ENCODE measurements at places on chromosomes 16 and 17. TPM values are rescaled to one million over a fixed set of nuclear protein-coding genes. Genes with fewer than 3 reads are reported as not detected.

DNA sequence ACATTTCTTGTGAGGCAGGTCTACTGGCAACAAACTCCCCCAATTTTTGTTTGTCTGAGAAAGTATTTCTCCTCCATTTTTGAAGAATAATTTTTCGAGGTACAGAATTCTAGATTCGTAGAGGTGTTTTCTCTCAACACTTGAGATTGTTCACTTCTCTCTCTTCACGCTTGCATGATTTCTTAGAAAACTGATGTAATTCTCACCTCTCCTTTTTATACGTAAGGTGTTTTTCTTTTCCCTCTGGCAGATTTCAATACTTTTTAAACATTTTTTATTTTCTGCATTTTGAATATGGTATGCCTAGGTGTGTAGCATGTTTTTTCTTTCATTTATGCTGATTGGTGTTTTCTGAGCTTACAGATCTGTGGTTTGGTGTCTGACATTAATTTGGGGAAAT, 201.5 kb upstream of the AXIN2 start:
- no peak for DNase-seq

DNA sequence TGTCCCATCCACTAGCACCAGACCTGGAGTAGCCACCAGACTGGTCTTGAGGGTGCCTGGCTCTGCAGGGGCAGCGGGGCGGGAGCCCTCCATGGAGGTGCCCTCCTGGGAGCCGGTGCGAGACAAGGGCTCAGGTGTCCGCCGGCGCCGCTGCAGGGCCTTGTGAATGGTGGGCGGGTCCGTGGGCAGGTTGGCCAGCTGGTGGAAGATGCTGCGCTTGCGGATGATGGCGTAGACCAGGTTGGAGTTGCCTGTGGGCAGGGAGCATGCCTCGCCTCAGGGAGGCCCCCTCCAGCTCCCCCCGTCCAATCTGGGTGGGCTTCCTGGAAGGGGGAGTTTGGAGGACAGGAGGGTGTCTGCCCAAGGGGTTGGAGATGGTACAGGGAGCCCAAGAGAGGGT, 18.4 kb downstream of the OTOP3 start:
- DNase-seq: no peak

Gene CYTH1
- 32.1 TPM for total RNA-seq

Gene CUEDC1
- total RNA-seq: 2.6 TPM

DNA sequence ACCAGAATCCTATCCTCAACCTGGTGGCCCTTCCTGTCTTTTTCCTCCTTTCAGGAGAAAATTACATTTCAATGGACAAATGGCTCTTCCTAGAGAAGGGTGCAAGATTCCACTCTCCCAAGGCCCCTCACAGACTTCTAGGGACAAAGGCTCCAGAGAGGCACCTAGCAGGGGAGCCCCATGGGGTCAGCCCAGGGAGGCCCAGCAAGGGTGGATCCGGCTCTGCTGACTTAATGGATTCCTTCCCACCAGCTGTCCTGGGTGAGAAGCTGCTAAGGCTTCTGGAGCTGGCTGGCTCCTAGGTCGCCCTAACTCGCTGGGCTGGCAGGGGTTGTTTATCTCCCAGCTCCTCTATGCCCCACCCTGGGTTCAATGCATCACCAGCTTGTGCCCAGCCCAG, 152.4 kb downstream of the ZNF423 start:
- no peak for DNase-seq

Gene MYH13
- total RNA-seq: not detected

GRCh38 chr17:30952638-30953393, 18.0 kb upstream of the RNF135 start:
- no peak for DNase-seq

DNA sequence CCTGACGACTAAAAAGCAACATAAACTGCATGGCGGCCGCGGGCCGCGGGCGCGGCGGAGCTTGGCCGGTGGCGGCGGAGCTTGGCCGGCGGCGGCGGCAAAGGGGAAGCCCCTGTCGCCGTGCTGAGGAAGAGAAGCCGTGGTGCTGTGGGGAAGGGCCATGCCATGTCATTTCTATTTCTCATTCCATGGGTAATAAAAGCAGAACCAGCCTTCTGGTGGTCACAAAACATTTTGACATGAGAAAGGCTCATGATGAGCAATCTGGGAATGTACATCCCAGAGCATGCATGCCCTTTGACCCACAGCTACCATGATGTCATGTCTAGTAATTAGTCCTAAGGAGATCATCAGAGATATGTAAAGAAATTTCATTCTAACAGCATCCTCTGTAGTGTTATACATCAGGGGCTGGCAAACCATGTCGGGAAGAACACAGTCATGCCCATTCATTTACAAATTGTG, 23.9 kb upstream of the HEATR6 start:
- no peak for DNase-seq

DNA sequence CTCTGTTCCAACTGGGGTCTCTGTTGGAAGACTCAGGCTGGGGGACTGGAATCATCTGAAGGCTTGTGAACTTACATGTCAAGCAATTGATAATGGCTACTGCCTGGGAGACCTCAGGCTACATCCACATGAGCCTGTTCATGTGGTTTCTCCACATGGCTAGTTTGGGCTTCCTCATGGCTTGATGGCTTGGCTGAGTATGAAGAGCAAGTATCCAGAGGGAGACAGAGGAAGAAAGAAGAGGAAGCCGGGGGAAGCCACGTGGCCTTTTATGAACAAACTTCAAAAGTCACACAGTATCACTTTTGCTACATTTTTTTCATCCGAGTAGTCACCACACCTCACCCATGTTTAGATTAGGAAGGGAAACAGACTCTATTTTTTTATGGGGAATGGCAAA, 158.9 kb downstream of the TRIM37 start:
- no peak for DNase-seq

DNA sequence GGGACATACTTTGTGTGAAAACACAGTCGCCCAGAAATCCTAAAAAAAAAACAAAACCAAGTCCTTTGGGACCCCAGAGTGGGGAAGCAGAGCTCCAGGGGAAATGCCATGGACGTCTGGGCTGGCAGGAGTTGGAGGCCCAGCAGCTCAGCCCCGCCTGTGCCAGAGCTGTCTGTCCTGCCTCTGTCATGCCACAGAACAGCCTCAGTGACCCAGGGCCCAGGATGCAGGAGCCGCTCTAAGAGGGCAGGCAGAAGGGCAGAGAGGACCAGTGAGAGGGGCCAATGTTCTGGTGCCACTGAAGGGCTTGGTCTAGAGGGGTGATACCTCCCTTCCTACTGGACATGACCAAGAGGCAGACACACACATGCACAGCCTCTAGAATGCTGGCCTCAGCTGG, 166.2 kb downstream of the C16orf78 start:
- DNase-seq: no peak

- DNase-seq: no peak
Measured at GRCh38 chr17:41651625-41652460, 27.5 kb upstream of the KRT17 start.

GRCh38 chr17:39236981-39237441, 11.3 kb upstream of the STAC2 start:
- DNase-seq: no peak

- DNase-seq: no peak
Measured at GRCh38 chr17:78396441-78397337, 18.2 kb downstream of the PGS1 start.

Gene PMM2
- 6.8 TPM for total RNA-seq

Gene CEP112
- 4.9 TPM for total RNA-seq

DNA sequence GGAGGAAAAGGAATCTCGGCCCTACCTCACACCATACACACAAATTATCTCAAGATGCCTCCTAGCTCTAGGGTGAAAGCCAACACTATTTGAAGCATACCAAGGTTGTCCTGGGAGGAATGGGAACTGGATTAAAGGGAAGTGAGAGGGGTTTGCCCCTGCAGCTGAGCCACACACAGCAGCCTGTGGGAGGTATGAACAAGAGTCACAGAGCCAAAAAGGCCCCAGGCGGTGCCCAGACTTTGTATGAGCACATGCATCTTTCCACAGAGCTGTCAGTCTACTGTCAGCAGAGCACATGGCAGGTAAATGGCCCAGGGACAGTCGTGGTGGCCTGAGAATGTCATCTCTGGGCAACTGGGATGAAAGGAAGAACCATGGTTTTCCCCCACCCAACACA, 31.0 kb upstream of the RCVRN start:
- DNase-seq: no peak

Gene SLC6A4
- total RNA-seq: 0.70 TPM

- DNase-seq: no peak
Measured at GRCh38 chr17:61869138-61869537, 5.8 kb upstream of the BRIP1 start.

DNA sequence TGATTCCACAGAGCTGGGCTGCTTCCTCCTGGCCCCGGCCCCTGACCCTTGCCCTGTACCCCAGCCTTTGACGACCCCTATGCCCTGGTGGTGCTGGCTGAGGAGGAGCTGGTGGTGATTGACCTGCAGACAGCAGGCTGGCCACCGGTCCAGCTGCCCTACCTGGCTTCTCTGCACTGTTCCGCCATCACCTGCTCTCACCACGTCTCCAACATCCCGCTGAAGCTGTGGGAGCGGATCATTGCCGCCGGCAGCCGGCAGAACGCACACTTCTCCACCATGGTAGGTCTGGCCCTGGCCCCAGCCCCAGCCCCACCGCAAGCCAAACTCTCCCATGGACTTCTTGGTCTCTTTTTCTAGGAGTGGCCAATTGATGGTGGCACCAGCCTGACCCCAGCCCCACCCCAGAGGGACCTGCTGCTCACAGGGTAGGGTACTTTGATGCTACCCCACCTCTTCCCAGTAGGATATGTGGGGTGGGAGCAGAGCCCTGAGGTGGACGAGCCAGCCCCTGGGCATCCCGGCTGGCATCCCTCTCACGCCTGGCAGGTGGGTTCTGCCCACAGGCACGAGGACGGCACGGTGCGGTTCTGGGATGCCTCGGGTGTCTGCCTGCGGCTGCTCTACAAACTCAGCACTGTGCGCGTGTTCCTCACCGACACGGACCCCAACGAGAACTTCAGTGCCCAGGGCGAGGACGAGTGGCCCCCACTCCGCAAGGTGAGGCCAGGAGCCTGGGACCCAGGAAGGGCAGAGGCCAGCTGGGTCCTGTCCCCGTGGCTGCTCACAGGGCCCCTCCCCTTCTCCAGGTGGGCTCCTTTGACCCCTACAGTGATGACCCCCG, 19.0 kb upstream of the MYO15B start:
- no peak for DNase-seq

Gene SRCIN1
- 3.2 TPM for total RNA-seq

Gene IRF8
- 17.1 TPM for total RNA-seq

Gene KRT12
- not detected for total RNA-seq

DNA sequence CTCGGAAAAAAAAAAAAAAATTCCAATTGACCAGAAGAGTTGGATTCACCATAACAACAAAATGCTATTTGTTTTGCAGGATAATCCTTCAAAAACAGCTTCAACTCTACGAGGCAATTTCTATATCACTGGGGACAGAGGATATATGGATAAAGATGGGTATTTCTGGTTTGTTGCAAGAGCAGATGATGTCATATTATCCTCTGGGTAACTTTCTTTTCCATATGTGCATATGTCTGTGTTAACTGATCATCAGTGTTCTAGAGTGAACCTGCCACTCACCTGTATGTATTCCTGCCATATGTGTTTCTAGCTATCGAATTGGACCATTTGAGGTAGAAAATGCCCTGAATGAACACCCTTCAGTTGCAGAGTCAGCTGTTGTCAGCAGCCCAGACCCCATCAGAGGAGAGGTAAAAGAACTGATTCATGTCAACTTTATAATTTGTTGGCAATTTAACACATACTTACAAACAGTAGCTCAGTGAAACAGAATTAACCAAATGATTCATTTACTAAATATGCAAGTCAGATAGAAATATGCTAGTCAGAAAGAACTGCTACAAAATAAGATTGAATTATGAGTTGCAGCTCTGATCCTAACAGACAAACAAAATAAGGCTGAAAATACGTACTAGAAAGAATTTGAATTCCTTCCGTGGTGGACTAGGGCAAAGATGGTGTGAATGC, 14.2 kb downstream of the ERI2 start:
- no peak for DNase-seq

- DNase-seq: no peak
Measured at GRCh38 chr16:31727553-31727952, 146.1 kb upstream of the ZNF267 start.

Gene KRT13
- 3.7 TPM for total RNA-seq

GRCh38 chr16:46691726-46692125, 2.3 kb downstream of the ORC6 start:
- no peak for DNase-seq

Gene CDR2
- 11.5 TPM for total RNA-seq

DNA sequence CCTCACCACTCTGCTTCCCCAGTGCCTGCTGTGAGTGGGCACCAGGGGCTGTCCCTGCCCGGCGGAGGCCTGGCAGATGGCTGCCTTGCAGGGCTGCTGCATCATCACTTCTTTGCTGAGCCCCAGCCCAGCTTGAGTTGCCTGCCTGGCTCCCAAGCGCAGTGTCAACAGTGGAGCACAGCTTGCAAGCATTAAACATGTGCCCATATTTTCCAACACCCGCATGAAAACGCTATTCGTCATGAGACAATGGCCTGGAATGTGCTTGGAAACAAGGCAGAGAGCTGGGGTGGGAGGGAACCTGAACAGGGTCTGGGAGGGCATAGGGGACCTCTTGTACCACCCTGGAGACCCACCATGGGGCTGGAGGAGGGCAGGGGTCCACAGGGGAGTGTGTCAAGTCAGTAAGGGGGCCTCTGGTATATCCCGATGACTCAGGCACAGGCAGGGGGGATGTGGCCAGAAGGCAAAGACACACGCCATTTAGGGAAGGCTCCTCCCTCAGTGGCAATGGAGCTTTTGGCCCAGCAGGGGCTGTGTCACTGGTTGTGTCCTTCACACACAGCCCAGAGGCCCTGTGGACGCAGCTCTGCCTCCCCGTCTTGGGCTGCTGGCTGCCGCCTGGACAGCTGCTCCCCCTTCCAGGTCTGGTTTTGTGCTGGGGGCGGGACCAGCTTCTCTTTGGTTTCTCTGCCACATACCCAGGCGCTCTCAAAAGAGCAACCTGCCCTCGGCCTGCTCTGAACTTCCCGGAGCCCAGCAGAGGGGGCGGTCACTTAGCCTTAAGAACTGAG, 17.4 kb upstream of the MTSS2 start:
- DNase-seq: no peak

DNA sequence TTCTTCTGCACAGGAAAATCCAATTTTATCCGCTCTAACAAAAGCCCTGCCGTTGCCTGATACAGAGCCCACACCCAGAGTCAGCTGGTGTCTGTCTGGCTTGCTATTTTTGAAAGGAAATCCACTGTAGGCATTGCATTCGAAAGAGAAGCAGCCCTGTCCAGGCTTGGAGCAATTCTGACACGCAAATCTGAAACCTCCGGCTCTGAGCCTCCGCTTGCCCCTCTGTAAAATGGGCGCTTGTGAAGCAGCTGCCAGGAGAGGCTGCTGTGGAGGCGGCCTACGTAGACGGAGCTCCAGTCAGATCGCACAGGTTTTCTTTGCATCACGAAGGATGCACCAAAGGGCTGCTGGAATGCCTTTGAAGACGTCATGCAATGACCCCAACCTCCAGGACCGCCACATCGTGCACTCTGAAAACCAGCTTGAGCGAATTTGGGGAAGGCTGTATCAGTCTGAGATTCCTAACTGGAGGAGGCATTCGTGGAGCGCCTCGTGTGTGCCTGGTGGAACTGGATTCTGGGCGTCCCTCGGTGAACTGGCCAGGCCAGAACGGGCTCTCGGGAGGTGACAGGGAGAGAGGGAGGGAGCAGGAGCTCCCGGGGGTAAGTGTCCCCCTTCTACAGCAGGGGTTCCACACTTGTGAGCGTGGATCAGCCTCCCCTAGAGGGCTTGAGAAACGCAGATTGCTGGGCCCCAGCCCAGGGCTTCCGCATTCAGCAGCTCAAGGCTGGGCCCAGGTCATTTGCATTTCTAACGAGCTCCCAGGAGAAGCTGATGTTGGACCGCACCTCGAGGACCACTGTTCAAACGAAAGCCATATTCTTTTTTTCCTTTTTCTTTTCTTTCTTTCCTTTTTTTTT, 215.5 kb downstream of the MRTFB start:
- DNase-seq: no peak

- no peak for DNase-seq
Measured at GRCh38 chr16:84362471-84362941, 5.8 kb upstream of the ATP2C2 start.

Data from liver (tissue), 10 donors.